Stimulated activated CD4-positive, alpha-beta T cell treated with anti-CD3 and anti-CD28 coated beads, Interleukin-15, amount 100 ng/mL, for 24 hours (primary cell): ENCODE measurements at places on chromosomes 5 and 9.

- no peak for DNase-seq
These were observed 2.0 kb upstream of the REEP5 start for GRCh38 chr5:112923988-112924387.

GRCh38 chr9:124439686-124440243 lies 10.5 kb upstream of the ADGRD2 start:
- no peak for DNase-seq

GRCh38 chr5:68534131-68534940 lies 318.8 kb downstream of the PIK3R1 start:
- DNase-seq, result no peak

- DNase-seq, result no peak
These were observed 199.2 kb downstream of the TRIO start for GRCh38 chr5:14342306-14342705.

DNA sequence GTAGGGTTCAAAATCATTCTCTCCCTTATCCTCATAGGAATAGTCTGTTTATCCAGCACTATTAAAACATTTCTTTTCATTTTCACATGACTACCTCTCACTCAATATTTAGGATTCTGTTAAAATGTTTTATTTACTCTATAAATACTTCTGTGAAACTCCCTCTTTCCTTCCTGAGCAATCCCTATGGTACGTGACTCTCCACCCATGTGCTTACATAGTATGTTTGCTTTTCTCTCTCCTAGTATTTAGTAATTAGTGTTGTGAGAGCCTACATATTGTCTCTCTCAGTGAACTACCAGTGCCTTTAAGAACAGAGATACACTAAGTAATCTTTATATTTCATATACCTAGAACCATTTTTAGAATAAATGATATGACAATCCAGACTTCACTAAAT lies 46.0 kb downstream of the PTPRD start:
- no peak for DNase-seq

DNA sequence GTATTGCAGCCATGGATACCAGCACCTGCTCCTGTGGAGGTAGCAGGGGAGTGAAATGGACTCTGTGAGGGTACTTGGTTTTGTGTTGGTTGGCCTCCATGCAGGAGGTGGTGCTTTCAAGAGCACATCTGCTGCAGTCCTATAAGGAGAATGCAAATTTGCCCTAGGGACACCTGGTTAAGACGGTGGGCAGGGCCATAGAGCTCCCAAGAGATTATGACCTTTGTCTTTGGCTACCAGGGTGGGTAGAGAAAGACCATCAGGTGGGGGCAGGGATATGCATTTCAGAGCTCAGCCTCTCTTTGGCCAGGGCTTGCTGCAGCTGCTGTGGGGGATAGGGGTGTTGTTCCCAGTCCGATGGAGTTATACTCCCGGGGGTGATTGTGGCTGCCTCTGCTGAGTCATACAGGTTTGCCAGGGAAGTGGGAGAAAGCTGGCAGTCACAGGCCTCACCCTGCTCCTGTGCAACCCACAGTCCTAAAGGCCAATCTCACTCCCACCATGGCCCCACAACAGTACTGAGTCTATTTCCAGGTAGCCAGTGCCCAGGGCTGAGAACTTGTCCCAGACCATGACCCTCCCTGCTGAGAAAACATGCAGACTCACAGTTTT lies 14.0 kb upstream of the PDLIM4 start:
- no peak for DNase-seq

- no peak for DNase-seq
These were observed 36.3 kb downstream of the CD180 start for GRCh38 chr5:67160272-67160671.

GRCh38 chr9:131839281-131840084 lies 99.6 kb upstream of the RAPGEF1 start:
- DNase-seq, result peak; percentile 68

- no peak for DNase-seq
These were observed 1.5 kb upstream of the SIT1 start for GRCh38 chr9:35651956-35652828.

DNA sequence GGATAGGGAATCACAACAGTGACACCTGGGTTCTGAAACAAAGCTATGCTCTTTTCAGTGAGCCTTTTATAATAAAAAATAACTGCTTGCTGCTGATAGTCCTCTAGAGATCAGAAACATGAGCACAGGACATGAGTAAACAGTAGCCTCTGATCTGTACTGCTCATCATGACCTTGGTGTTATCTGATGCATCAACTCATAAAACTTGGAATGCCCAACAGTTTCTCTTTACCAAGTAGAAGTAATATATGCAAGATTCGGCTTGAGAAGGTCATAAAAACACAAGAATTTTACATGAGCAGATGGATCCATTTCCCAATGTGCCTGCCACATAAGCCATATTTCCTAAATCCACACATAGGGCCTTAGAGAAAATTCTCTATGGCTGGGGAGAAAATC lies 318.3 kb upstream of the GRAMD2B start:
- no peak for DNase-seq

DNA sequence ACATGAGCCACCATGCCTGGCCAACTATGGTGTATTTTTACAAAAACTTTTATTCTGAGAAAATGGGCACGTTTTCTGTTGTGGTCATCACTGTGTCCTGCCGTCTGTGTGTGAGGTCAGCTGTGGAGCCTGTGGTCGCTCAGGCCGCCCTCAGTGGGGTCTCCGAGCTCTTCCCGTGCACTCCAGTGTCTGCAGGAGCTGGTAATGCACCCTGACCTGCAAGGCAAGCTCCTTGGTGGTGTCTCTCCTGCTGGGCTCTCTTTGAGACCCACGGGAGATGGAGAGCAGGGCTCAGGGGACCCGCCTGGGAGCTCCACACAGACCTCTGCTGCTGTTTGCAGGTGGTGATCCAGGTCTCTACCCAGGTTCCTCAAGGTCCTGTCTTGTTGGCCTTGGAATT lies 9.6 kb upstream of the AHRR start:
- DNase-seq, result no peak

DNA sequence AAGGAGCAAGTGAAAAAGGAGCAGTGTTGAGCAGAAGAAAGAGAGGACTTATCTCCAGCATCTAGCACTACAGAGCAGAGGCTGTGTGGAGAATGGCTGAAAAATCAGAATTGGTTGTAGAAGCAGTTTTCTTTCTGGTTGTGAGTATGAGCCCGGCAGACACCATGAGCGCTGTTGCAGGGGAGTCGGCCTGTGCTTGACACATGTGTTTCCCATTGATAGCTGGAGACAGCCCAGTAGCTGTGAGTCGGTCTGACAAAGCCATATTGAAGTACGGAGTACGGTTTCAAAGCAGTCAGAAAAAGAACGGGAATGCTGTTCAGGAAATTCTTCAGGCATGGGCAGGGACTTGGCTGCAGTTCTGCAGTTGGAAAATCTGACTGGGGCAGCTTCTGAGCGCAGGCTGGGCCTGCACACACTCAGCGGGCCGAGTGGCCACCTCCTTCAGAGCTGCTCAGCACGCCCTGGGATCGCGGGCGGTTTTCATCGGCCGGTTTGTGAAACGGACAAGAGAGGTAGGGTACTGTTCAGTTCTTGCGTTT lies at the start of gene SGCD:
TSS of gene SGCD (plus strand) at position 447 of the 542 bp plus-strand sequence.
- no peak for DNase-seq
